Posterior vena cava (tissue), 2 donors: ENCODE measurements at places on chromosomes 16 and 17. TPM values are rescaled to one million over a fixed set of nuclear protein-coding genes. Genes with fewer than 3 reads are reported as not detected.

- DNase-seq = no peak
Measured at GRCh38 chr17:14361945-14362508, 61.1 kb downstream of the HS3ST3B1 start.

The KCNJ18 gene
- total RNA-seq = not detected

The TANGO6 gene
- total RNA-seq = 16.9 TPM

The IRX6 gene
- total RNA-seq = 0.67 TPM

The KRTAP9-2 gene
- total RNA-seq = not detected
